Parietal lobe (tissue), 2 donors: ENCODE measurements at places on chromosomes 11 and 22. TPM values are rescaled to one million over a fixed set of nuclear protein-coding genes. Genes with fewer than 3 reads are reported as not detected.

KIAA1671 gene
- 9.1 TPM for total RNA-seq

YPEL1 gene
- 89.5 TPM for total RNA-seq

FAM111B gene
- total RNA-seq, result 7.2 TPM

CD3E gene
- not detected for total RNA-seq

TRIM51 gene
- total RNA-seq, result not detected

BIRC3 gene
- 0.63 TPM for total RNA-seq

KCTD14 gene
- 1.3 TPM for total RNA-seq

TBX1 gene
- total RNA-seq, result not detected

OR51I1 gene
- total RNA-seq, result 2.5 TPM

HEPHL1 gene
- total RNA-seq, result not detected

RIC3 gene
- total RNA-seq, result 61.0 TPM

RTN4RL2 gene
- total RNA-seq, result 1.6 TPM
